Fibroblast of upper back skin (primary cell): ENCODE measurements at places on chromosomes 2 and 18.

DNA sequence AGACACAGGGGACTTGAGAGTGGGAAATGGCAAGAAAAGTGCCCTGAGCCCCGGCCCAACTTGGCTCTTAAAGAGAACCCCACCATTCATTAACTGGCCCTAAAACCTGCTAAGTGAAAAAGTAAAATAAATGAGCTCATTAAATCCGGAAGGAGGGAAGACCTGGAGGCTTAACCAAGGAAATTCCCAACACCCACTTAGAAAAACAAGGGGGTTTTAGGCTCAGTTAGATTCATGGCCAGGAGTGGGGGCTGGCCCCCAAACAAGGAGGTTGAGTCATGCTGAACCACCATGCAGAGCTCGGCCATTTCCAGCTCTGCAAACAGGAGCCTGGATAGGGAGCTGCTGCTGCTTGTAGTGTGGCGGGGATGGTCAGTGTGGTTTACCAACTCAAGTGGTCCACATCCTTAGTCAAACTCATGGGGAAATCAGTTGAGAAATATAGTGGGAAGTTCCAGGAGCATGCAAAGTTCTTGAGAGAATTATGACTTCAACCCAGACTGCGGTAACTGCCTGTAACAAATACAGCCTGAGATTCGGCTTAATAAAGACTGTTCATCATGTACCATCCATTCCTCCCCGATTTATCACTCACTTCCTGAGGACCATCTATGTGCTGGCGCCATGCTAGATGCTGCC lies 39.7 kb upstream of the MRPL19 start:
- peak; percentile 95 for DNase-seq

DNA sequence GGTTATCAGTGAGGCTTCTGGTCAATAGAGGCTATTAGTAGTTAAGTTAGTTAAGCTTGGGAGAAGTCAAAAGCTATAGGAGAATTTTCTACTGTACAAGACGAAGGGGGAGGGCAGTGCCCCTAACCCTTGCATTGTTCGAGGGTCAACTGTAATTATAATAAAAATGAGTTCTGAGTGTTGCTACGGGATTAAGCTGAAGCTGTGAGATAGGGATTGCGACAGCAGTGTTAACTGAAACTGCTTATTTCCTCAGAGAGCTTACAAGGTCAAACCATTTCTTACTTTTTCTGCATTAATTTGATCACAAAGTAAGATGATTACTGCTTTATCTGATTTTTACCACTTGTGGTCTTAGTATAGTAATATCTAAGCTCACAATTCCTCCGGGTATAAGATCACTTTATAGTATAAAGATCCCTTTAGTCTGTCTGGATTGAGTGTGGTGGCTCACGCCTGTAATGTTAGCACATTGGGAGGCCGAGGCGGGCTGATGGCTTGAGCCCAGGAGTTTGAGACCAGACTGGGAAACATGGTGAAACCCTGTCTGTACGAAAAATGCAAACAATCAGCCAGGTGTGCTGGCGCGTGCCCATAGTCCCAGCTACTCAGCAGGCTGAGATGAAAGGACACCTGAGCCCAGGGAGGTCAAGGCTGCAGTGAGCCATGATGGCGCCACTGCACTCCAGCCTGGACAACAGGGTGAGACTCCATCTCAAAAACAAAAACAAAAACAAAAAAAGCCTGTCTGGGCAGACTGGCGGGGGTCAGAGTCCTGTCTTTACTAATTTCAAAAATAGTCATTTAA lies 119.5 kb upstream of the TLK1 start:
- DNase-seq, result no peak

- DNase-seq, result peak; percentile 66
Measured at GRCh38 chr2:168216351-168217005, 30.9 kb downstream of the STK39 start.

- DNase-seq, result no peak
Measured at GRCh38 chr2:19109518-19109917, 248.9 kb downstream of the OSR1 start.

DNA sequence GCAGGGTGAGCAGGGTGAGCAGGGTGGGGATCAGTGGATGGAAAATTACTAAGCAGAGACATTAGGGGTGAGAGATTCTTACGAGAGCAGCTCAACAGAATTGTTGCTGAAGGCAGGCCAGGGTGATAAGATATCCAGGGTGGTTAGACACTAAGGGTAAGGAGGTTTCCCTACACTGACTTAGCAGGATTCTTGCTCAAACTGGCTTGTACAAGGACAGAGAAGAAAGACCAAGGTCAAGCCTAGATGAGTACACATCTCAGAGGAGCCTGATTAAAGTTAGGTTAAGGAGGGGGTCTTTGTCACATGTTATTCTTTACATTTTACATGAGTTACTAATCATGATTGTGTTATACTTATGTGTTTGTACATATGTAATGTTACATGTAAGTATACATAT lies 262.8 kb upstream of the FANCL start:
- no peak for DNase-seq

- no peak for DNase-seq
Measured at GRCh38 chr2:212911011-212911410, 240.4 kb downstream of the IKZF2 start.

- no peak for DNase-seq
Measured at GRCh38 chr2:144459937-144460336, 60.0 kb downstream of the ZEB2 start.

DNA sequence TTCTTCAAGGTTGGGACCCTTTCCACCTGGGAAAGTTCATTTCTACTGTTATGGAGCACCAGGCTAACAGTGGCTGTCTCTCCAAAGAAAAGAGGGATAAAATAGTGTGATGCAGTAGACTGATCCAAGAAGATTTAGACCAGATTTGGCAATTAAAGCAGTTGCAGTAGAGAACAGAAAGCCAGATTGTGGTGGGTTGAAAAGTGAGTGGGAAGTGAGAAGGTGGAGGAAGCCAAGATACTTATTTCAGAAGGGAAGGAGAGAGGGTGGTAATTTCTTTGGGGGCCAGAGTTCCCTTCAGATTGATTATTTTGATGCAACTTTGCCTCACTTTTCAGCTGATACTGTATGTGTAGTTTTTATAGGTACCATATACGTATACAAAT lies 8.0 kb downstream of the MYL12B start:
- no peak for DNase-seq

DNA sequence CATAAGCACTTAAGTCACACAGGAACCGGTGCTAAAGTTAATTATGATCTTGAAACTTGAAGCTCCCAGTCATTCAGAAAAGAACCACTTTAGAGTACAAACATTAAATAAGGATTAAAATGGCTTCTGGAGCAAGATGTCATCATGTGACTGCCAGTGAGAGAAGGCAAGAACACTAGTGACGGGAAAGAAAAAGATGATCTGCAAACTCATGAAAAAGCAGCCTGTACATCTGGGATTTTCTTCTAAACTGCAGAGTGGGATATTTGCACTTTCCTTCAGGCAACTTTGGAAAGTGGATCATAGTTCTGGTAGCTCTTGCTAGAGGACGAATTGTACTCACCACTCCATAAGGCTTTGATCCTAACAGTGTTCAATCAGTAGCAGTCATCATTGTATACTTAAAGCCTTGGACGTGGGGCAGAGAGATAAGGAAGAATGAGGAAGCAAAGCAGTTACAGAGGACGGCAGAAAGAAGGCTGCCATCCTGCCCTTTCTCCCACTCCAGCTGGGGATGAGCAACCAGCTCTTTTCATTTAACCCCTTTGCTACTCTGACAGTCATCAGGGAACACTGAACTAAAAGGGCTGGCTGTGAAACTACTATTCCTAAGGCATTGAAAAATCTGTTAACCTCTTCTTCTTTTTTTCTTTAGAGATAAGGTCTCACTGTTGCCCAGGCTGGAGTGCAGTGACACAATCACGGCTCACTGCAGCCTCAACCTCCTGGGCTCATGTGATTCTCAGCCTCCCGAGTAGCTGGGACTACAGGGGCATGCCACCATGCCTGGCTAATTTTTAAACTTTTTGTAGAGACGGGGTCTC lies 18.1 kb downstream of the ABHD3 start:
- no peak for DNase-seq
